ENCODE measurements at places on chromosomes 3 and 15.
A peak's percentile ranks its signal among the peaks of the same experiment; 100 is the strongest.

- DNase-seq = no peak
These were observed 73.1 kb downstream of the RORA start for GRCh38 chr15:61155741-61156700.

DNA sequence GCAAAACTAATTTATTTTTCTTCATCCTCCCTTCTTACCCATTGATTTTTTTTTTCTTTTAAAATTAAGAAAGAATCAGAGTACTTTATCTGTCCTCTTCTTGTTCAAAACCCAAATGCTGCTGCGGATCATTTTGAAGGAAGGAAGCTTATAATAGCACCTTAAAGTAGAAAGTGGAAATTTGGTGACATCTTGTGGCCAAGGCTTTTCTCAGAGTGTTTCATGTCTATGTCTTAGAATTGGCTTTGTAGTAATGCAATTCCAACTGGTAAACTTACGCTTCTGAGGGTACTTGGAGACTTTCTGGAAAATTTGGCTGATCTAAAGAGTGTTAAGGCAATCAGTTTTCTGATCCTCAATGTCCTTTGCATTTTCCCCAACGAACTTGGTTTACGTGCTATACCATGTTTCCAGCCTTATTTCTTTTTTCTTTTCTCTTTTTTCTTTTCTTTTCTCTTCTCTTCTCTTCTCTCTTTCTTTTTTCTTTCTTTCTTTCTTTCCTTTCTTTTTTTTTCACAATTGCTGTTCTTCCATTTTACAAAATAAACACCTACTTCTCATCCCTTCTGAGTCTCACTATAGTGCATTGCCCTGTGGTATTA lies 30.7 kb downstream of the C3orf38 start:
- DNase-seq = no peak

- DNase-seq = peak; percentile 65
These were observed 9.4 kb downstream of the SNX1 start for GRCh38 chr15:64105113-64105704.

DNA sequence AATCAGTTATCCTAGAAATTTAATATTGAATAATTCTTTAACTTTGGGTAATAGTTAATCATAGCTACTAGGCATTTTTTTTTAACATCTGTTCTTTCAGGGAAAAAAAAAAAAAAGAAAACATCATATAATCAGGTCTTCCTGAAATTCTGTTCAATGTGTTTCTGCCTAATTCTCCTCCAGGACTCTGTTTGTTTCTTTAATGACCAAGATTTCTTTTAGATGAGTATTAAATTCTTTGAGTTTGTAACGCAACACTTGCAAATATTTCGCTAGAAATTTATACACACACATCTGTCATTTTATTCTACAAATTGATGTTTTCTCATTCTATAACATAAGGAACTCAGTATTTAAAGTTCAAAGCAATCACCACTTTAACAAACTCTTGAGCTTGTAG lies 56.7 kb downstream of the ALCAM start:
- DNase-seq = no peak

DNA sequence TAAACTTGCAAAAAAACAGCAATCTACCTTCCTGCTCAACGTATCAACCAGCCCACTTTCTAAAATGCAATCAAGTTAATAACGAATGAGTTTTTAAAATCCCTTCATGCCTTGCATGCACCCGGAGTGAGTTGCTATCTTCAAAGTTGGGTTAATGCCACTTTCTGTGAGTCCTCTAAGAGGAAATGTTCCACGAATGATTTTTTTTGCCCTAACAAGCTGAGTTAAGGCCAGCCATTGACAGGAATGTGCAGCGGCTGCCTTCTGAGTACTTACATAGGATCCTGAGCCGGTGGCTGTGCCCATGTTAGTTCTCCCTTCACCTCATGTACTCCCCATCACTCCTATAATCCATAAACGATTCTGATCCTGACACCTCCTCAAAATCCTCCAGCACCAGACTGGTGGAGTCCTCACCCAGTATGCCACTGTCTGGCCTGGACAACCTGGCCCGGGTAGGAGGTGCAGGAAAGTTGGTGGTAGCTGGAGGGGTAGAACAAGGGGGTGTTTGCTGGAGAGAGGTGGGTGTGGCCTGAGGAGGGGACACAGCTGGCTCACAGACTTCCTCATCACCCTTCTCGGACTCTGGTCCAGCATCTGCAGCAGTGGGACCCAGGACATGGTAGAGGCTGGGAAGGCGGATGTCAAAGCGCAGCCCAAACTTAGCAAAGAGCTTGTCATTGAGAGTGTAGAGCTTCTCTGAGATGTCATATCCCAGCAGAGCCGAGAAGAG lies 12.4 kb downstream of the POPDC2 start:
- no peak for DNase-seq

DNA sequence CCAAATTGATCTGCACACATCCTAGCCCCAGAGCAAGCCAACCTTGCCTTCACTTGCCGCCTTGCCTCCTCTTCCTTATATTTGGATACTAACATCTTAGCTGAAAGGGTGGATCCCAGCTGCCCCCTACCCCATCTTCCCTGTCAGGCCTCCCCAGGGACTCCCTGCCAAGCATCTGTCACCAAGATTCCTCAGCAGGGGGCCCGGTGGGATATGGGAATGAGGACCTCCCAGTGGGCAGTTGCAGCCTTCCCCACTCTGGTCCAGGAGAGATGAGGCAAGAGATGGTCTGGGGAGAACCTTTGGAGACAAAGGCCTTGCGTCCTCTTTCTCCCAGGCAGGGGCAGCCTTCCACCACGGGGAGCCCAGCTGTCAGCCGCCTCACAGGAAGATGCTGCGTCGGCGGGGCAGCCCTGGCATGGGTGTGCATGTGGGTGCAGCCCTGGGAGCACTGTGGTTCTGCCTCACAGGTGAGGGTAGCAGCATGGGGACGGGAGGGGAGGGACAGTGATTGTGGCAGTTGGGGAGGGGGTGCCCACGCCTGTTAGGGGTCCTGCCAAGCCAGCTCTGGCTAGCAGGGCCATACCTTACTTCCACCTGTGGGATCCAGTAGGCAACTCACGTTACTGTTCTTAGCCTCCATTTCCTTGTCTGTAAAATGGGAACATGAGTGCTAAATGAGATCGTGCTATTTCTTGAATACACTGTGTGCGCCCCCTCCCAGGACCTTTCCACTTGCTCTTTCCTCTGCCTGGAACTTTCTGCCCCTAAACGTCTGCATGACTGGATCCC lies 15.3 kb downstream of the CD276 start:
- DNase-seq = no peak

GRCh38 chr15:28885128-28885629 lies 595 bp upstream of the APBA2 start:
- DNase-seq = no peak

- no peak for DNase-seq
These were observed 136.5 kb downstream of the SYNPR start for GRCh38 chr3:63414607-63415006.

DNA sequence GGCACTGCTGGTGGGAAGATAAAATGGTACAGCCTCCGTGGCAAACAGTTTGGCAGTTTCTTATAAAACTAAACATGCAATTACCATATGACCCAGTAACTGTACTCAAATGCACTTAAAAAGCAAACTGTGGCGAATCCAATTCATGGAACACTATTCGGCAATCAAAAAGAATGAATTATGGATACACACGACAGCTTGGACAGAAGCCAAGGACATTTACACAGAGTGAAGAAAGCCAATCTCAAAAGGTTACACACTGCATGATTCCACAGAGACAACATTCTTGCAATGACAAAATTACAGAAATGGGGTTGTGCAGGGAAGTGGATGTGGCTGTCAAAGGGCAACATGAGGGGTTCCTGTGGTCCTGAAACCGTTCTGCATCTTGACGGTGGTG lies 122.1 kb upstream of the IQSEC1 start:
- DNase-seq = no peak

- DNase-seq = no peak
These were observed 5.6 kb downstream of the ZNF662 start for GRCh38 chr3:42911551-42911950.

GRCh38 chr3:182294256-182294655 lies 499.0 kb upstream of the ATP11B start:
- DNase-seq = no peak

DNA sequence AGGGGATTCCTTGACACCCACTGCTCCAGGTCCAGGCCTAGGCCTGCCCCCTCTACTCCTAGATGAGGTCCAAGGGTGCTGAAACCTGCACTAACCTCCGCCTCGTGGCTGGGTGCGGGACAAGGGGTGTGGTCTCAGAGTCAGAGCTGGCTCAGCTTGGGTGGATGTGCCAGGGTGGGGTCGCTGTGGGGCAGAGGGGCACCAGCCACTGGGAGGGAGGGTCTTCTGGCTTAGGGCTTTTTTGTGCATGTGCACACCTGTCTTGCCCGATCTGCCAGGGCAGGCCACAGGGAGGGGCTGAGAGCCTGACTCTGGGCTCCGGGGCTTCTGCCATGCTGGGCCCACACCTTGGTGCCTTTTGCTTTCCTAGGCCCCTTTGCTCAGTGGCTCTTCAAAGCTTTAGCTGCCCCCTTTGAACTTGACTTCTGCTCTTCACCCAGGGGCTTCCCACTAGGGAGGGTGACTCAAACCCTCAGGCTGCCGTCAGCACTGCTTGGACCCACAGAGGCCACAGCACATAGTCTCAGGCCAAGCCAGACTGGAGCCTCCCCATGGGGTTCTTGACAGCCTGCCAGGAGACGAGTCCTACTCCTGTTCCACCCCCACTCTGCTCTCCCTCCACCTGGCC lies 73.0 kb downstream of the KLF13 start:
- DNase-seq = no peak

GRCh38 chr3:78918361-78919020 lies 849.3 kb downstream of the ROBO1 start:
- DNase-seq = no peak
